ENCODE measurements at places on chromosomes 4 and X. TPM values are rescaled to one million over a fixed set of nuclear protein-coding genes. Genes with fewer than 3 reads are reported as not detected.
A peak's percentile ranks its signal among the peaks of the same experiment; 100 is the strongest.

Gene RAI2
- polyA plus RNA-seq = 9.7 TPM

Gene SPANXD
- not detected for polyA plus RNA-seq

Gene GPR119
- not detected for polyA plus RNA-seq

Gene MTTP
- polyA plus RNA-seq = 1.6 TPM

Gene GPR143
- 0.48 TPM for polyA plus RNA-seq

Gene PRICKLE3
- polyA plus RNA-seq = 4.3 TPM

Gene PF4V1
- not detected for polyA plus RNA-seq

Gene KIAA1210
- 0.12 TPM for polyA plus RNA-seq

Gene NPY1R
- 2.0 TPM for polyA plus RNA-seq

Gene HOPX
- 10.0 TPM for polyA plus RNA-seq

Gene STAP1
- polyA plus RNA-seq = 0.22 TPM

Gene PITX2
- 32.6 TPM for polyA plus RNA-seq

Gene GAB3
- 5.2 TPM for polyA plus RNA-seq

DNA sequence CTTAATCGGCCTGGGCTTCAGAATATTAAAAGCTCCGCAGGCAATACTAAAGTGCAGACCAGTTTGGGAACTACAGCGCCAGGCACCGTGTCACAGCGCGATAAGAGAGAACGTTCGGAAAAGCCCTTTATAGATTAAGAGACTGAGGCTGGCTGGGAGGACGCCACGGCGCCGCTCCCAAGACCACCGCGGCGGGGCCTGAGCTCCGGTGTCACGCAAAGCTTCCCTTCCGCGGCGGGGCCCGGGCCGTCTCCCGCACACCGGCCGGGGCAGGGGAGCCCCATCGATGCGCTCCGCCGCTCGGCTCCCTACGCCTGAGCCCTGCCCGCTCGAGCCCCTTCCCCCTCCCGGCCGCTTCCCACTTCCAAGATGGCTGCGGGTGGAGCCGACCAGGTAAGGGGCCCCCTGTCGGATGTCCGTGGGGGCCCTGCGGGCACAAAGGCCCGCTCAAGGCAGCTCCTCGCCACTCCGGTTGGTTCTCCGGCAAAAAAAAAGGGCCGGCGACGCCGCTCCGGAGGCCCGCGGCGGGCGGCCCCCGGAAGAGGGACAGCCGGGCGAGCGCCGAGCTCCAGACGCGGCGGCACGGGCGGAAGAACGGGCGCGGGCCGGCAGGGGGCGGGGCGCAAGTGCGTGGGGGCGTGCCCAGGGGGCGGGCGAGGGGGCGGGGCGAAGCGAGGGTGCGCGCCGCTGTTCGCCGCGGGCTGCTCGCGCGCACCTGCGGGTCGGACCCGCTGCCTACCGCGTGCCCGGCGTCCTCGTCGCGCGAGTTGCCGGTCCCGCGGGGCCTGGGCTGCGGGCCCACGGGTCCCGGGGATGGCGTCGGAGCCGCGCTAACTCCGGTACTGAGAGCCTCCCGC lies at the start of gene TBC1D14:
Gene TBC1D14, plus strand, starts transcription at position 714 of the 857 bp plus-strand sequence. CDS start 13,564 bp downstream, outside the sequence.
- peak; percentile 88 for DNase-seq

- DNase-seq = no peak
These were observed 103.7 kb downstream of the SORCS2 start for GRCh38 chr4:7295911-7296660.

GRCh38 chrX:11881485-11882170 lies 123.6 kb downstream of the MSL3 start:
- no peak for DNase-seq

DNA sequence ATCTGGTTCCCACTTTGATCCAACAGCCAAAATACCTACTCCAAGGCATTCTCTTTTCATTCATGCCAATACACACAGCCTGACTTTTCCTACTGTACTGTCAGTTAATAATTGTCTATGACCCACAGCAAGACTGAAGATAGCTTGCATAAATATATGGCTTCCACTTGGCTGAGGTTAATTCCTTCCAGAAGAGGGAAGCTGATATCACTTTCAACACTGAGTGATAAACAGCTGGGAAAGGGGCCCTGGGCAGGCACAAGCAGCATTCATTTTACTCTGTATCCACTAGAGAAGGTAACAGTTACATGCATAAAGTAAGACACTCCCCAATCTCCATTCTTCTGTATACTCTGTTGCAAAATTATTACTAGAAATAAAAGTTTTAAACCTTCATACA lies 200.2 kb upstream of the UGT8 start:
- no peak for DNase-seq

GRCh38 chr4:144174401-144175067 lies 34.0 kb upstream of the GYPA start:
- peak; percentile 56 for DNase-seq

DNA sequence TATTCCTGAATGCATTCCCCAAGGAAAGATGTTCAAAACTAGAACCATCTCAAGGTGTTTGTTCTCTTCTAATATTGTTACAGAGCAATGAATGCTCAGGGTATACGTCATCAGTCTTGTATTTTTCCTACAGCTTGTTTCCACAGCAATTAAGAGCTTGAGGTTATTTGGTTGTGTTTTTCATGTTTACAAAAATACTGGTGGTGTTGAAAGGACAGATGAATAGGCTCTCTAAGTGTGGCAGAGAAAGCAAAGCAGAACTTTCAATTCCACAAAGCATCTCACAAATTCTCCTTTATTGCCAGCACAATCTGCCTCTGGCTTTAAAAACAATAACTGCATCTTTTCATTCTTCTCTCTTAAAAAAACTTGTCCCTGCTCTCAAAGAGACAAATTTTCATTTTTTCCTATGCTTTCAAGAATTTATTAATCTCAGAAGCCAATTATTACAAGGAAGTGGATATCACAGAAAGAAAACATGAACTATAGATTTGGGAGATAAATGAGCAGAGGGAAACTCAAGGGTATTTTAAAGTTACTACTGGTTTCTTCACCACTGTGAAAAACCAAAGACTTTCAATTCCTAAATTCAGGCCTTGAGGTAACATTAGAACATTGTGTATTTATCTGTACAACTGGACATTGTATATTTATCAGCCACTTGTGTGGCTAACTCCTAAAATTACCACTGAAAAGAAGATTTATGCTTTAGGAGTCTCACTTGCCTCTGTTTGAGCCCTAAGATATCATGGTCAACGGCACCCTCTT lies 49.2 kb downstream of the DDX53 start:
- DNase-seq = no peak

DNA sequence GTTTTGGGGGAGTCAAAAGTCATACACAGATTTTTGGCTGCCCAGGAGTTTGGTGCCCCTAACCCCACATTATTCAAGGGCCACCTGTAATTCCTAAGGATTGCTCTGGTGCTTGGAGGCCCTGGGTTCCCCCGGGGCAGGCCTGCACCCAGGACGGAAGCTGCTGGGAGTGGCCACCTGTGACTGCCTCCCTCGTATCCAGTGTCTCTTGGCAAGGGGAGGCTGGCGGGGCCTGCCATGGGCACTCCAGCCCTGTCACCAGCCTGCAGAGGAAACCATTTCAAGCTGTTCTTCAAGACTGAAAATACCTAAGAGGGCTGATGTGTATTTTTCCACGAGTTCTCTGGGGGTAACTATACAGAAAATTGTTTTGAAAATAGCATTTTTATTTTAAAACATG lies 24.5 kb upstream of the GPR78 start:
- DNase-seq = no peak

DNA sequence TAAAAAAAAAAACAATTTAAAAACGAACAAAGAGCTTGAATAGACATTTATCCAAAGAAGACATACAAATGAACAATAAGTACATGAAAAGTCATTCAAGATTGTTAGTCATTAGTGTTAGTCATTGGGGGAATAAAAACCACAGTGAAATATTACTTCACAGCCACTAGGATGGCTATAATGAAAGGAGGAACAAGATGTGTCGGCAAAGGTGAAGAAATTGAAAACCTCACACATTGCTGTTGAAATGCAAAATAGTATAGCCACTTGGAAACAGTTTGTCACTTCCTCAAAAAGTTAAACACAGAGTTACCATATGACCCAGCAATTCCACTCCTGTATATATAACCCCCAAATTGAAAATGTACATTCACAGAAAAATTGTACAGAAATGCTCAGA lies 45.2 kb upstream of the SLC39A8 start:
- DNase-seq = no peak

GRCh38 chr4:13700021-13700857 lies 72.7 kb upstream of the BOD1L1 start:
- DNase-seq = no peak

DNA sequence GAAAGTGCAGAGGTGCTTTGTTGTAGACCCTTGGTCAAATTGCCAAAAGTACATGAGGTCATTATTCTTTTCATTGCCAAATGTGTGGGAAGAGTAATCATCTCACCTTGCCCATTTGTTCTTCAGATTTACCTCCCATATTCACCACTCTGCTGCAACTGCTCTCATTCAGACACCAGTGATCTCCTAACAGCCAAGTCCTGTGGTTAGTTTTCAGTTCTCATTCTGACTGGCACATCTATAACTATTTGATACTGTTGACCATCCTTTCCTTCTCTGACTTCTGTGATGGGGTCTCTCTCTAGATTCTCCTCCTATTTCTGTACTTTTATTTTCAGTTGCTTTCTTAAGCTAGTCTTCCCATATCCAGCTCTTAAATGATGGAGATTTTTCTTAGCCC lies 39.8 kb downstream of the GRIA3 start:
- no peak for DNase-seq

- DNase-seq = no peak
These were observed 619.7 kb downstream of the GRXCR1 start for GRCh38 chr4:43512253-43512652.

GRCh38 chr4:169121861-169122382 lies 111.9 kb upstream of the CBR4 start:
- DNase-seq = no peak

DNA sequence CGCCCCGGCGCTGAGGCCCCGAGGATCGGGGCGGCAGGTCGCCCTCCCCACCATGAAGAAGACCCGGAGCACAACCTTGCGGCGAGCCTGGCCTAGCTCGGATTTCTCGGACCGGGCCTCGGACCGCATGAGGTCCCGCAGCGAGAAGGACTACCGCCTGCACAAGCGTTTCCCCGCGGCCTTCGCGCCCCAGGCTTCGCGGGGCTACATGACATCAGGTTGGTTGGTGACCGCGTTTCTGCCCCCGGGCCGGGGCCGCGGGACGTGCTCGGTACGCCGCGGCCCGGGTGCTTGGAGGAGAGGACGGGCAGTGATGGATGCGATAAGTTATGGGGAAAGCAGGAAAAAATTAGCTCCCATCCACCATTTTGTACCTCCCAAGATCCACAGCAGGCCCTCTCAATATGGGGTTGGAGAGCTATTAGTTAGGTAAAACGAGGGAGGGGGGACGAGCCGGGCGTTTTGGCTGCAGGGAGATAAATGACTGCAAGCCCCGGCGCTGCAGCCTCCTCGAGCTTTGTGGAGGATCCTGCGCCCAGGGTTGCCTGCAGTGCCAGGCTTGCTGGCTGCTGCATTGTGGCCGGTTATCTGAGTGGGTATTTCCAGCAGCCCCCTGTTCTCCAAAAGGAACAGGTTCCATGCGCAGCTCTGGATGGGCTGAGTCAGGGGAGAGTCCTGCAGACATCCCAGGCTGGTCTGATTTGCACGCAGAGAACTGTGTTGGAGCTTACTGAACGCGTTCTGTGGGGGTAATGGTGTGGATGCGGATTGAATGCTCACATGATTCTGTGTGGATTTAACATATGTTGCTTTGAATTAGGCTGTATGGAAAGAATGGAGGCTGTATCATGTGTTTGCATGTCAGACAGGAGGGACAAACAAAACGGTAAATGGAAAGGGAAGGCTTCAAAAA lies 1.9 kb downstream of the STOX2 start:
- peak; percentile 56 for DNase-seq

DNA sequence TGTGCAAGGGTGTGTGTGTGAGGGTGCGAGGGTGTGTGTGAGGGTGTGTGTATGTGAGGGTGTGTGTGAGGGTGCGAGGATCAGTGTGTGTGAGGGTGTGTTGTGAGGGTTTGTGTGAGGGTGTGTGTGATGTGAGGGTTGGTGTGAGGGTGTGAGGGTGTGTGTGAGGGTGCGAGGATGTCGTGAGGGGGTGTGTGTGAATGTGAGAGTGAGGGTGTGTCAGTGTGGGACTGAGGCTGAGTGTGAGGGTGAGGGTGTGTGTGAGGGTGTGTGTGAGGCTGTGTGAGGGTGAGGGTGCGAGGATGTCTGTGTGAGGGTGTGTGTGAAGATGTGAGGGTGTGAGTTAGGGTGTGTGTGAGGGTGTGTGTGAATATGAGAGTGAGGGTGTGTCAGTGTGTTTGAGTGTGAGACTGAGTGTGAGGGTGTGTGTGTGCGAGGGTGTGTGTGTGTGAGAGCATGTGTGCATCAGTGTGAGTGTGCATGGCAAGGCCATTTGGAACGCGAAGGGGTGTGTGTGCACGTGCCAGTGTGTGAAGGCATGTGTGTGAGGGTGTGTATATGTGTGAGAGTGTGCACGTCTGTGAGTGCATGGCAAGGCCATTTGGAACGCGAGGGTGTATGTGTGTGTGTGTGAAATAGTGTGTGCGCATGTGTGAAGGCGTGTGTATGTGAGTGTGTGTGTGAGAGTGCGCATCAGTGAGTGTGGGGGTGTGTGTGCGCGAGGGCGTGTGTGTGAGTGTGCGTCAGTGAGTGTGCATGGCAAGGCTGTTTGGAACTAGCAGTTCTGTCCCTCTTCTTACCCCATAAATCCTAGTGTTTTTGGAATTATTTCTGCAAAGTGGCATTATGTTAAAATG lies 69.8 kb downstream of the RGS12 start:
- no peak for DNase-seq

DNA sequence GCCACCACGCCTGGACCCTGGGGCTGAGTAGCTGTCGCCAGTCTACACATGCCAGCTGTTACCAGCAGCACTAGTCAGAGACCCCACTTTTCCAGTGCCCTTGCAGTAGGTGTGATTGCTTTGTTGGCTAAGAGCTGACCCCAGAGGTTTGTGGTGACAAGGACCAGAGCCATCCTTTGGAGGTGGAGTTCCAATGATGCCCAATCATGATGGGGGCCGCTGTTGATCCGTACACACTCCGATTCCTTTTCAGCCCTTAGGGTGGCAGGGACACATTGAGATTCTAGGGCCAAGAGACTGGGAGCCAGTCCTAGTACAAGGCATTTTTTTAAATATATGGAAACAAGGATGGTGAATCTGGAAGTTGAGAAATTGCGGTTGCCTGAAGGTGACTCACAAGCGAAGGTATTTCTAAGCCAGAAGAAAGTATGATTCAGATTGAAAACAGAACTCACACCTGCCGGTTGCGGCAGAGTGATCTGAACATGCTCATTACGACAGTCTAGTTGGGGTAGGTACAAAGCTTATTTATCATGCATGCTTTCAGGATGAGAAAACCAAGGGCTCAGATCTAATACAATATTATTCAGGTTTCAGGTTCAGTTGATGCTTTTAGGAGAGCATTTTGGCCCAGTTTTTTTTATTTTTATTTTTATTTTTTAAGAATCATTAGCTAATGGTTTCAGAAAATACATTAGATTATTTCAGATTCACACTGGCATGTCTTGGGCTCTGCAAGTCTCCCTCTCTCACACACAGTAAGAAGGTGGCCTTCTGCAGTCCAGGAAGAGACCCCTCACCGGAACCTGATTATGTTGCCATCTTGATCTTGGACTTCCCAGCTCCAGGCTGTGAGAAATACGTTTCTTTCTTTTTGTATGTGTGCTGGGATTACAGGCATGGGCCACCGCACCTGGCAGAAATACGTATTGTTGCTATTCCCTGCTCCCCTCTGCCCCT lies 43.4 kb downstream of the SHROOM2 start:
- DNase-seq = no peak
